ENCODE measurements at places on chromosomes 7 and 10.

- no peak for DNase-seq
These were observed 58.1 kb upstream of the ST8SIA6 start for GRCh38 chr10:17512341-17513001.

DNA sequence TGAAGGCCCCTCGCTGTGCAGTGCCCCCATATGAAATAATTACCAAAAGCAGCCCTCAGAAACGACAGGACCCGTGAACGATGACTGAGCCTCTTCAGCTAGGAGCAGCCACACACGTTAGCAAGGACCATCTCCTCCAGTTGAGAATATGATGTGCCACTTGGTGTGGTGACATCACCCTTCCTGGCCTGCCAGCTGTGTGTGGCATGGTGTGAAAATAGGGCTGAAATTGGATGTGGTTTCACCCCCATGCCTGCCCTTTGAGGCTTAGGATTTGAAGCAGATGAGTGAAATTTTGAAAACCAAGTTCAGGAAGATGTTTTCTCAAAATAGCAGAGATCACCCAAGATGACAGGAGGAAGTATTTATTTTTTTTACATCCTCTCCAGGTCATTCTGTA lies 49.1 kb upstream of the BTBD16 start:
- no peak for DNase-seq

DNA sequence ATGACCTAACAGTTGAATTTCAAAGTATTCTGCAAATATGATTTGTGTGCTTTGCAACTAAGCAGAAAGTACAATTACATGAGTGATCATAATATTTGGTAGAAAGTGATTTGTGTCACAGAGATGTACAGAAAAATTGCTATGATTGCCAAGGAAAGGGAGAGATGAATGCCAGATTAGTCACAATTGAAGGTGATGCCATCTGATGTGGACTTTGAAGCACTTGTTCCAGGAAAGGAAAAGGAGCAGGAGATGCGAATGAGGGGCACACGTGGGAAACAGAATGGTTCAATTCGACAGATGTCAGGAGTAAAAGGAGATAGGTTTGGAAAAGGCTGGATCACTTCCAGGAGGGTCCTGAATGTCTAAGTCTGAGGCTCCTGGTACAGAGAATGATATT lies 153.1 kb upstream of the LAMB4 start:
- no peak for DNase-seq

- no peak for DNase-seq
These were observed 65.7 kb downstream of the TLL2 start for GRCh38 chr10:96448021-96448457.

DNA sequence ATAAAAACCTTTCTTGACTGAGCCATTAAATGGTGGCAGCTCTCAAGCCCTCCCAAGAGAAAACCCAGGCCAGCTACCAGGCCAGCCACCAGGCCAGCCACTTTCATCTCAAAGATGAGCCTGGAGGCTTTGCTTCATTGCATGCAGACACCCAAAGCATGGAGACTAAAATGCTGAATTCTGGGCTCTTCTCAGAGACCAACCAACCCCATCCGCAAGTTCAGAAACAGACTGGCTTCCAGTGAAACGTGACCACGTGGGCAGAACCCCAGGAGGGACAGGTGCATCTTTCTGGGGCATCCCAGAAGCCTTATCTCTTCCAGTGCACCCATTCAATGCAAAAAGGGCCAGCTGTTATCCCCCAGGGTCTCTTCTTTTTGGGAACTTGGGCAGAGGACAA lies 20.9 kb downstream of the CHST15 start:
- no peak for DNase-seq

DNA sequence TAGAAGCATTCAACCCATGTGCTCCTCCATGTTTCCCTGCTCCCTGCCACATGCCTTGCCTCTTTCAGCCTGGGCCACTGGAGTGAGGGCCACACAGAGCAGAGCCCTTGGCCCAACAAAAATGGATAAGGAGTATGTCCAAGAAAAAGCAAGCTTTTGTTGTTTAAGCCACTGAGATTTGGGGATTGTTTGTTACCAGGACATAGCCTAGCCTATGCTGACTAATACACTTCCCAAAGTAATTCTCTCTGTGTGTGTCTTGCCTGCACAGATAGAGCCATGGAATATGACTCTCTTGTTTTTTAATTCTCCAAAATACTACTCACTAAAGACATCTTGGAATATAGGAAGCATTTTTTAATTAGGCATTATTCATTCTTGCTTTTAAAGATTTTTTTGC lies 13.5 kb upstream of the ITIH2 start:
- no peak for DNase-seq

- DNase-seq: no peak
These were observed 220.0 kb upstream of the ZNF804B start for GRCh38 chr7:88539518-88539917.

- no peak for DNase-seq
These were observed 93.5 kb upstream of the DIP2C start for GRCh38 chr10:782751-783648.

DNA sequence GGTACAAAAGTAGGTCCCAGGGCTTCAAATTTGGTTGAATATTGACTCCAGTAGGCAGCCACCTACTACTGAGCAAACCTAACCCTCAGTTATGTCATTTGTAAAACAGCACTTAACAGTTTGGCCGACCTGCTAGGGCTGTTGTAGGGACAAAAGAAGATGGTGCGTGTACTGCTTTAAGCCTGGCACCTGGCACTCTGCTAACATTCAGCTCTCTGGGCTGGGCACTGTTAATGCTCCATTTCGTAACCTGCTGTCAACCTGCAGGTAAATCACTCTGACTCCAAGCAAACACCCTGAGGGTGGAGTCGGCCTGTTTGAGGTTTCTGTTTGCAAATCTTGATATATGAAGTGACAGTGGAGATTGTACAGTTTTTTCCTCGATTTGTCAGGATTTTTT lies 7.2 kb downstream of the ZKSCAN1 start:
- DNase-seq: no peak

GRCh38 chr10:128113026-128113425 lies 13.2 kb downstream of the MKI67 start:
- DNase-seq: no peak

- DNase-seq: no peak
These were observed 39.3 kb upstream of the DRGX start for GRCh38 chr10:49435225-49435624.
